NCI-H1048 (cell line): ENCODE measurements at places on chromosomes 2 and 18.

DNA sequence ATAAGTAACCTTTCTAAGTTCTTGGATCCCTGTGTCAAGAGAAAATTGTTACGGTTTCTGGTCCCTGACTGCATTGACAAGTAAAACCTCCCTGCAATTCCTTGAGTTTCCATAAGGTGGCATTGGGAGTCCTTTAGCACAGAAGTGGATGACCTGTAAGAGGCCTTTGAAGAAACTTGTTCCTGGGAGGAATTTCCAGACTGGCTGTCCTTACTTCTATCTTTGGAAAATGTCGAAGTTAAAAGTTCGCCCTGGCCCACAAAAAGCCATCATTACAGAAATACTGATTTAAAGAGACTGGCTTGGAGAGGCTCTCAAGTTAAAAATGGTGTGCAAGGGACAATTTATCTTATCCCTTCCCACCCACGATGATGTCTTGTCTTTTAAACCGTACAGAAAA, 218.4 kb downstream of the CDH20 start:
- peak; percentile 47 for DNase-seq

GRCh38 chr2:231613331-231613662, 20.6 kb downstream of the TEX44 start:
- DNase-seq = no peak

GRCh38 chr18:45050712-45051601, 370.3 kb downstream of the SETBP1 start:
- DNase-seq = no peak

- DNase-seq = peak; percentile 10
These were observed 56.5 kb upstream of the CREB1 start for GRCh38 chr2:207473049-207473930.

- DNase-seq = no peak
These were observed 64.2 kb downstream of the TRIP12 start for GRCh38 chr2:229857634-229858033.

- no peak for DNase-seq
These were observed 26.1 kb upstream of the RBM44 start for GRCh38 chr2:237772513-237772912.
